ENCODE measurements at places on chromosomes 6 and 20.

GRCh38 chr6:448296-449056 lies 56.9 kb downstream of the IRF4 start:
- DNase-seq, result no peak

GRCh38 chr6:56335726-56336125 lies 88.3 kb upstream of the COL21A1 start:
- DNase-seq, result no peak

GRCh38 chr6:118354641-118355040 lies 193.5 kb upstream of the PLN start:
- no peak for DNase-seq

- peak; percentile 53 for DNase-seq
Measured at GRCh38 chr6:29723666-29724588, 693 bp downstream of the HLA-F start.

DNA sequence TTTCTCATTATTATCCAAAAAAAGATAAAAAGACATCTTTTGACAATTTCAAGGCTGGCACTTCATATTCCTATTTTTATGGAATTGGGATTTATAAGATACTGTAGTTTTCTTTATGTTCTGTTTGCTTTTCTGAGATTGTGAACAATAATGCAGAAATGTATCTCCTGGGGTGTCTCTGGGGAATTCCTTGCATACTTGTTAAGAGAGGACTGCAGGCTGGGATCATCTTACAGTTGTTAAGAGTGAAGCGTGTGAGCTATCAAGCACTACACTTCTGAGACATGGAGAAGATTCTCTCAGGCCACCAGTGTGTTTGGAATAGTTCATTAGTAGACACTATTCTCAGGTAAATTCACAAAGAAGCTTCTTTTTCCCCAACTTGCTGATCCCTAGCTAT lies 963.3 kb upstream of the GJE1 start:
- no peak for DNase-seq

- no peak for DNase-seq
Measured at GRCh38 chr20:54550776-54551396, 75.5 kb downstream of the DOK5 start.

DNA sequence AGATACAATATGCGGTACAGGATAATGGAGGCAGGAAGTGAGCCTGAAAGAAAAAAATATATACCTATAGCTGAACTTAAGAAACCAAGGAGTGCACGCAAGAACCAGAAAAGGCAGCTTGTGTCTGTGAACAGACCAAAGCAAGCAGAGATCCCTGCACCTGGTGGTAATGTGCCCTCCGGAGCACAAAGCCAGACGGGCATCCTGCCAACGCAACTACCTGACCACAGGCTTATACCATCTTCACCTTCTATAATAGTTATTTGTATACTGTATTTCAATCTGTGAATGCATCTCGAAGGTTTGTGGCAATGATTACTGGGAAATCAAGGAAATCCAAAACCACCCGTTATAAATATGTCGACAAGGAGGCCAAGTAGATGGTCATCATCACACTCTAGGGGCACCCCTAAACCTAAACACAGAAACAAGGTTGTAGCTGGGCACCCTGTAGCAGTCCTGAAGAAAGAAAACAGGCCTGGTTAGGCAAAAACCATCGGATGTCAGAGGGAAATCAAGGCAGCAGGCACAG lies 801 bp downstream of the FBXL4 start:
- DNase-seq, result peak; percentile 72

GRCh38 chr20:43843096-43843964 lies 71.3 kb upstream of the TOX2 start:
- DNase-seq, result no peak

- no peak for DNase-seq
Measured at GRCh38 chr20:60013296-60014139, 55.3 kb downstream of the CDH26 start.

GRCh38 chr6:165178056-165178455 lies 131.3 kb downstream of the C6orf118 start:
- DNase-seq, result no peak

GRCh38 chr6:21103626-21104224 lies 489.8 kb upstream of the SOX4 start:
- DNase-seq, result peak; percentile 80

DNA sequence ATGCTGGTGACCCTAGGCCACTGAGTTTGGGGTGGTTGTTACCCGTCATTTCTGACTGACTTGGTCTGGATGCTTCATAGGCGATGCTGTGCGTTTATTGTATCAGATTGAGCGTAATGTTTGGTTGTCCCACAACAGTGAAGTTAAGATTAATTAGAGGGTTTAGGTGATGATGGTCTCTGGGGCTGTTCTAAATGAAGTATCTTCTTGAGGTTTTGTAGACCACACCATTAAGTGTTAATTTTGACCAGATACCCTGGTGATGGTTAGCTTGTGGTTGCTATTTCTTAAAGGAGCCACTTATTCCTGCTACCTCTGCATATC lies 132.8 kb downstream of the ARID1B start:
- no peak for DNase-seq

DNA sequence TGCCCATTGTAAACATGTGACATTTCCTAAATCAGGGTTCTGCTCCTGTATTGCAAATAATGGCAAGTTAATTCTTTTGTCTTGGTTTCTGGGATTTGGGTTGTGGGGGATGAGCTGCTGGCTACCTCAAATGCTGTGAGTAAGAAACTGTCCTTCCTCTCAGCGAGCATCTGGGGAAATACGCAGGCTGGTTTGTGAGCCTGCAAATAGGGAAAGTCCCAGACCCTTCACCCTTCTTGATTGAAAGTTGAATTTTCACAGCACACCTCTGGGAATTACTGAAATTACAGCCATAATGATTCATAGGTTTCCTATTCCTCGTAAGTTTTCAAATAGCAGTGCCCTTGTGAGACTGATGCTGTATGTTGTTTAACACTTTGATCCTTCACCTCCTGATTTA lies 138.1 kb downstream of the TBXT start:
- no peak for DNase-seq

- DNase-seq, result no peak
Measured at GRCh38 chr20:44123874-44124535, 63.0 kb downstream of the JPH2 start.

- no peak for DNase-seq
Measured at GRCh38 chr6:15246217-15246665, 372 bp downstream of the JARID2 start.

DNA sequence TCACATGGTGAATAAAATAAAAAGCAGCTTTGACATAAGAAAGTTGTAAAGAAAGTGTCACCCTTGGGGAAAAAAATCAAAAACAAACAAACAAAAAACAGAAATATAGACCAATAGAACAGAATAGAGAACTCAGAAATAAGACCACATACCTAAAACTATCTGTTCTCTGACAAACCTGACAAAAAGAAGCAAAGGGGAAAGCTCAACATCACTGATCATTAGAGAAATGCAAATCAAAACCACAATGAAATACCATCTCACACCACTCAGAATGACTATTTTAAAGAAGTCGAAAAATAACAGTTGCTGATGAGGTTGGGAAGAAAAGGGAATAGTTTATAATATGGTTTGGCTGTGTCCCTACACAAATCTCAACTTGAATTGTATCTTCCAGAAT lies 159.1 kb downstream of the TINAG start:
- no peak for DNase-seq

- no peak for DNase-seq
Measured at GRCh38 chr6:138981416-138981815, 6.6 kb downstream of the REPS1 start.

GRCh38 chr6:159077123-159077522 lies 32.3 kb upstream of the TAGAP start:
- no peak for DNase-seq

- peak; percentile 51 for DNase-seq
Measured at GRCh38 chr6:42781546-42781795, 381 bp upstream of the BICRAL start.

DNA sequence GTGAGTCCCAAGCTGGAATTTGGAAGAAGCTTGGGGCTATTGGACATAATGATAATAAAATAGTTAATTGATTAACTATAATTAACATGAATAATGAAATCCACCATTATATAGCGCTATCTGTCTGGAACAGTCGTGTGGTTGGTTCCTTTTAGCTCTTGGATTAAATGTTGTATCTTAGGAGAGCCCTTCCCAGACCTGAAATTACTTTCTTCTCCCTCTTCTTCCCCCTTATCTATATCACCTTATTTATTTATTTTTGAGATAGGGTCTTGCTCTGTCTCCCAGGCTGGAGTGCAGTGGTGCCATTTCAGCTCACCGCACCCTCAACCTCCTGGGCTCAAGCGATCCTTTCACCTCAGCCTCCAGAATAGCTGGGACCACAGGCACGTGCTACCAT lies 64.6 kb downstream of the NCOA3 start:
- DNase-seq, result no peak

GRCh38 chr6:158803733-158804143 lies 15.4 kb downstream of the EZR start:
- DNase-seq, result peak; percentile 85

GRCh38 chr6:150738092-150738629 lies 127.3 kb upstream of the MTHFD1L start:
- DNase-seq, result no peak

DNA sequence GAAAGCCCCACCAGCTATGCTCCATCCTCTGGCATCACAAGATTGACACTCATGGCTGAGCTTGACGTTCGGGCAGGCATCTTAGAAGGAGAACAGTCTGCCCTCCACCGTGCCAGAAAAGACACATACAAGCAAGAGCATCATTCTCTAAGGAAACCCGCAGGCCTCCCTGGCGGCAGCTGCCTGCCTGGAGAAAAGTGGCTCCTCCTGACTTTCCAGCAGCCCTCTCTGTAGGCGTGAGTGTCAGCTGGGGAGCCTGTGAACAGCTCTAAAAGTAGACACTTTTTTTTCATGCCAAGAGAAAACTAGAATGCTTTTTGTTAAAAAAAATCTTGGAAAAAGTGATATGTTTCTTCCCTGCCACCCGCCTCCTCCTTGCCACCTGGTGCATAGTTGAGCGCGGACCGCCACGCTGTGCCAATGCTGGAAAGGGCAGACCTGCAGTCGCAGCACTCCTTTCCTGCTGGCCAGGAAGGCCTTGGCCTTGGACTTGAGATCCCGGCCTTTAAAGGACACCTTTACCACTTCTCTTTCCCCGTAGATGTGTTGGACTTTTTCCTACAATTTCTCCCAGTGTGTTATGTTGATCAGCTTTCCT lies 29.7 kb upstream of the INSM1 start:
- DNase-seq, result no peak

GRCh38 chr6:158514176-158514575 lies 45.7 kb upstream of the TMEM181 start:
- no peak for DNase-seq

DNA sequence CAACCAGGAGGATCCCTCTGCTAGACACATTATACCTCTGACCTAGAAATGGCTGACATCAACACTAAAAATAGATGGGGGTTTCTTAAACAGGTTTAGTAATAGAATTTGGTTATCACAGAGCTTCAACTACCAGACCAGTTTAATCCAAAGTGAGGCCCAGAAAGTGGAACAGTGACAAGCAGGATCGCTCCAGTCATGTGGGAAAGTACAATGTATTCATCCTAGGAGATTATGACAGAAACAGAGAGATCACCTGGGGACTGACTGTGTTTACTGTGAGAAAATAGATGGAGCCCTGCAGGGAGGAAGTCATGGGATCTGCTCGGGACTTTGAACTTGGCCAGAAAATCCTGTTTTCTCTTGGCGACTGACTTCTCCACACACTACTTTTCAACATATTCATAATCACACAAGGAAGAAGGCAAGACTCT lies 238.7 kb upstream of the SOX4 start:
- DNase-seq, result peak; percentile 66
